ENCODE measurements at places on chromosomes 6 and 20.

DNA sequence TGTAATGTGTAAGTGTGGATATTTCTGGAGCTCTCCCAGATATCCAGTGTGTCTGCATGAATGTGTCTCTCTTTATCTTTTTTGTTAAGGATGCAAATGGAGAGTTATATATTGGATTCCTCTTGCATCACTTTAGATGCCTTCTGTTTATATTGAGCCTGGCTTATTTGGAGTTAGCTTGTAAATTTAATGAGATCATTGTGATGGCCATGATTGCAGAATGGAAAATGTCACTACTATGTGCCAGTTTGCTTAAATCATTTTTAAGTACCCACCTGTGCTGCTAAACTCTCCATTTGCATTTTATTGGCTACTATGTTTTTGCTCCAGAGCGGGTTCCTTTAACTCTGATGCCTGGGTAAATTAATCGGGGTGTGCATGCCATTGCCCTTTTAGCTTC is 334.8 kb downstream of the UTRN start:
- DNase-seq = no peak

- no peak for DNase-seq
These were observed 10.5 kb upstream of the DSTN start for GRCh38 chr20:17559338-17559737.

- DNase-seq = no peak
These were observed 94.9 kb upstream of the ADGRF1 start for GRCh38 chr6:47137073-47137472.

GRCh38 chr6:99946005-99946404 is 48.0 kb downstream of the MCHR2 start:
- no peak for DNase-seq

GRCh38 chr20:20212675-20213096 is 155.2 kb upstream of the INSM1 start:
- no peak for DNase-seq

GRCh38 chr20:25314497-25315417 is 66.9 kb downstream of the PYGB start:
- DNase-seq = peak; percentile 70

DNA sequence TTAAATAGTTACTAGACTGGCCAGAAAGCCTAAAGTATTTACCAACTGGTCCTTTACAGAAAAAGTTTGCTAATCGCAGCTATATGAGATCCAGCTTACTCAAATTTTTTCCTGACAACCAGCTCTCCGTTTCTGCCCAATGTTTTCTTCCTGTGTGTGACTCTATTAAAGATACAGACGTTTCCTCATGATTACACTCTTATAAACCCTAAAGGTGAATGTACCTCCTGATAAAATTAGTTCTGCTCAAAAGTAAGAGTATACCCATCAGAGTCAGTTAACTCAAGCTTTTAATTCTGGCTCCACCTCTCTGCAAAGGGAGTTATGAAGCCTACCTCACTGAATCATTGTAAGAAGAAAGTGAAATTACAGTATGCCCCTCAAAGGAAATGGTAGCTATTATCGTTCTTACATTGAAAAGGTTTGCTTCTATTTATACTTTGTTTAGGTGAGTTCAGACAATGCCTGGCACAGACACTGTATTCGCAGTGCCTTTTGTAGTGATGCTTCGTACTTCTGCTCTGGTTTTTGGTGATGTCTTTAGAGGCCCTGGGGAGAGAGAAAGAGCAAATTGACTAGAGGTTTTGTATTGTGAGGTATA is 10.2 kb upstream of the MROH8 start:
- no peak for DNase-seq

DNA sequence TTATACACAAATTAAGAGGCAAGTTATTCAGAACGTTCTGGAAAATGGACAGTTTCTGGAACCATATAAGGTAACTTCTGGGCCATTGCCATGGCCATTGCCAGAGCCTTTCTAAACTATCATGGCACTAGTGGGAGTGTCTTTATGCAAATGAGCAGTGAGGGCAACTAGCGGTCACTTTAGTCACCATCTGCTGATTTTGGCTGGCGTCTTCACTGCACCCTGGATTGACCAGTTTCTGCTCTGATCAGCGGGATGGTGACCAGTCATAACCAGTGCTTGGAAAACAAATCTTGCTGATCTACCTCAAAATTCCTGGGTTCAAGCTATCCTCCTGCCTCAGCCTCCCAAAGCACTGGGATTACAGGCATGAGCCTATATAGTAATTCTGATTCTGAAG is 7.3 kb upstream of the SNTA1 start:
- no peak for DNase-seq

GRCh38 chr6:44664716-44665115 is 277.2 kb downstream of the CDC5L start:
- no peak for DNase-seq

DNA sequence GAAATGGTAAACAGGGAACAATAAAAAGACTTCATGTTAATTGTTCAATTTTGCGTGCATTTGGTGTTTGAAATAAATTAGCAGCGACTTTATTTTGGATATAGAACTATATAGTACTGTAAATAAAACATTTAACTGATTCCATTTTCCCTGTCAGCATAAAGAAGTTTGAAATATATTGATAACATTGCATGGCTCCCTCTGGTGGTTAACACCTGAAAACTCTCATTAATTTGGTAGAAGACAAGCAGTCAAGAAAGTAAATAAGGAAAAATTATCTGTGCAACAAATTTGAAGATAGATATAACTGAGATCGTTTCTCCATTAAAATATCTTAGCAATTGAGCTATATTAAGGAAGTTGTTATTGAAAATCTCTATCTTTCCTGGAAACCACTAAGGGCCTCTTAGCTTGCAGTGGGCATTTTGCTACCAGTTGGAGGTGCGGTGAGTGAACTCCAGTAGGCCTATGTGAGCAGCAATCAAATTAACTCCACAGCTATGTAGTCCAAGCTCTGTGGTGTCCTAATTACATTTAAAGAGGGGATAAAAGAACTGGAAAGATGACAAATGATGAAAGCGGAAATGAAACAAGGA is 435.7 kb upstream of the FKBP1C start:
- DNase-seq = peak; percentile 2

GRCh38 chr20:46303176-46303956 is 4.9 kb downstream of the CDH22 start:
- no peak for DNase-seq

- no peak for DNase-seq
These were observed 1093.5 kb upstream of the ADGRB3 start for GRCh38 chr6:67541586-67541985.

DNA sequence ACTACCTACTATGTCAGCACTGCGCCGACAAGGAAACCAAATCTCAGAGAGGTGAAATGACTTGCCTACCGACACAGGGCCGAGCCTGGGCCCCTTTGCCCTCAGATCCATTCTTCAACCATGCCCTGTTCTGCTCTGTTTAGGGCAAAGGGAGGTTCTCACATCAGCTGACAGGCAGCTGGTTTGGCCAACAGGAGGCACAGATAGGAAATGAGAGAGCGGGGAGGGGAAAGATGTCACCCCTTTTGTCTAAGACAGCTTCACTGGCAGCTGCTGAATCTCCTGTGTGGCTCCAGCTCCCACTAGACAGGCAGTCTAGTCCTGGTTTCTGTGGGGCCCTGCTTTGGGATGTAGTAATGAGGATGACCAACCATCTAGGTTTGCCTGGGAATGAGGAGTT is 158.7 kb downstream of the TMEM200A start:
- DNase-seq = peak; percentile 6

DNA sequence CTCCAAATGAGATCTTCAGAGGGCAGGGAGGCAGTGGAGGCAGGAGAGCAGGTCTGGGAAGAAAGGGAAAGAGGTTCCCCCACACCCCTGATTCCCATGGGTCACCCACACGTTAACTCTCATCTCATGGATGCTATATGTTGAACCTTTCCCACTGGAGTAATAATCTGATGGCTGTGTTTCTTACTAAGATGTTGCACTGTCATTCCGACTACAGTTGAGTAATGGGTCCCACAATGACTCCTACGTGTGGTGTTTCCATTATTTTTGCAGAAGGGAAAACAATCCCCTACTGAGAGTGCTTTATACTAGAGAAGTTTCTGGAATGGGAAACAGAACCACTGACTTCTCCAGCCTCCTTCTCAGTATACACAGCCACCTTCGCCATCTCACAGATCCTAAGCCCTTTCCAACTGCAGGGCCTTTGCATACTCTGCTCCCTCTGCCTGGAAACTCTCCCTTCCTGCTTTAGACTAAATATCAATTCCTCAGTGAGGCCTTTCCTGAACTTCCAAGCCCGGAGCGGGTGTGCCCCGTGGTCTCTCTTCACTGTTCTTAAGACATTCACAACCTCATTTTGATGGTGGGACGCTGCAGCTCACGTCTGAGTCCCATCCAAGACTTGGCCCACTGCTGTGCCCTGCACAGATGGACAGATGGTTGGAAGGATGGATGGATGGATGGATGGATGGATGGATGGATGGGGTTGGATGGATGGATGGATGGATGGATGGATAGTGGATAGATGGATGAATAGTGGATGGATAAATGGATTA is 238.6 kb upstream of the PMEPA1 start:
- DNase-seq = no peak

- no peak for DNase-seq
These were observed 4.8 kb downstream of the OR12D1 start for GRCh38 chr6:29419516-29419915.

DNA sequence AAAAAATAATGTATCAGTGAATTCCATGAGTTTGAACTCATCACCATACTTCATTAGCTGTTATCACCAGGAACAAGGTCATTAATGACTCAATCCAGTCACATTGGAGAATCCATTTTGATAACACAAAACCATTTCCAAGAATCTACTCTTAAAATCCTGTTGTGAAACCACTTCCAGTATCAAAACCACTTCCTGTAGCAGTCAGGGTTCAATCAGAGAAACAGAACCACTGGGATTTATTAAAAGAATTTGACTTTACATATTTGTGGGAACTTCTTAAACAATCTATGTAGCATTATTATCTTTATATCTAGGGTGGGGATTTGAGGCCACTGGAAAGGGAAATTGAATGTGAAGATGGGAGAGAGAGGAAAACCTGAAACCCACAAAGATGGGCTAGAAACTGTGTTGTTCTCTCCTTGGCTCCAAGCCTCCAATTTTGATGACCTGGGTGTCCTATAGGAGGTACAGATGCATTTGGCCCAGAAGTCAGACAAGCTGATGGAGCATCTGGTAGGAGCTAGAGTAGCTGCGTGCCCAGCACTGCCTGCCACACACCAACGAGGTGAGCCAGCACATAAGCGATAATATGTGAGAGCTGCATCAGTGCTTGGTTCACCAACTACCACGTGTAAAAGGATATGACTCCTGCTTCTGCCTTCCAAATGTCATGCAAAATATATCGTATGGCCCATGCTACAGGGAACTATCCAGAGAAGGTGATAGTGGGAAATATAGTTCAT is 117.0 kb downstream of the TMEM200A start:
- DNase-seq = no peak

DNA sequence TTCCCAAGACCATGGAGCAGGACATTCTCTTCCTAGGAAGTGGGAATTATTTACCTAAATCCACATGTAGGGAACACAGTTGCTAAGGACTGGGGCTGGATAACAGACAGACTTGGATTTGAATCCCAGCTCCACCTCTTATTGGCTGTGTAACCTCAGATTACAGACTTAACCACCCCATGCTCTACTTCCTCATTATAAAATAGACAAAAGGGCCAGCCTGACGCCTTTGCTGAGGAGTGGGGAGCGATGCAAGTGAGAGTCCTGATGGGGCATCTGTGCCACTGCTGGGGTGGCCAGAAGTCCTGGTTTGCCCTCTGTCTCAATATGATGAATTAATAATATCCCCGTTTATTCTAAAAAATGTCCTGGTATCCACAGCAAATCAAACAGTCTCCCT is 46.8 kb downstream of the SPATA2 start:
- DNase-seq = no peak

GRCh38 chr6:126388104-126388598 is 48.2 kb downstream of the CENPW start:
- DNase-seq = no peak

- no peak for DNase-seq
These were observed 339.9 kb upstream of the RNF217 start for GRCh38 chr6:124622351-124622750.

Data from H7 (cell line).